NK-92 treated with Interleukin-12 subunit alpha and Interleukin-12 subunit beta, amount 100 ng/mL, for 24 hours (cell line): ENCODE measurements at places on chromosomes 2 and 18.

DNA sequence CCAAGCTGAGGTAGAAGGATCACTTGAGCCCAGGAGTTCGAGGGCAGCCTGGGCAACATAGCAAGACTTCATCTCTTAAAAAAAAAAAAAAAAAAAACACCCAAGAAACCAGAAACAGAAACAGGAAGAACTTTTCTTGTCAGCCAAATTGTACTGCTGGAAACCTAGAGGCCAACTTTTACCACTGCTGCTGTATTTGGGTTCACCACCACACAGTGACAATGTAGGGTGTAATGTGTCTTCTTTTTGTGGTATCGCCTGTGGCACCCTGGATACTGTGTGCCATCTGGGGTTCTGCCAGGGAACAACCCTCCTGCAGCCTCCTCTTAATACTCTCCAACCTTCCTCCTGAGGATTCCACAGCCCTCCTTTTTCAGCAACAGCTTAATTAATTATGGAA lies 72.6 kb downstream of the STK39 start:
- no peak for DNase-seq

- no peak for DNase-seq
Measured at GRCh38 chr2:12852135-12852534, 135.4 kb downstream of the TRIB2 start.

- DNase-seq: no peak
Measured at GRCh38 chr18:31325051-31325450, 7.1 kb downstream of the DSG1 start.

GRCh38 chr2:158967731-158968395 lies 577 bp upstream of the TANC1 start:
- no peak for DNase-seq

GRCh38 chr2:174161490-174161889 lies 86.8 kb downstream of the OLA1 start:
- no peak for DNase-seq

- no peak for DNase-seq
Measured at GRCh38 chr18:25538175-25538922, 186.4 kb upstream of the ZNF521 start.

- no peak for DNase-seq
Measured at GRCh38 chr2:233460726-233461441, 105.7 kb downstream of the USP40 start.

- no peak for DNase-seq
Measured at GRCh38 chr2:85751627-85752026, 2.2 kb upstream of the ATOH8 start.
